Stimulated activated effector memory CD8-positive, alpha-beta T cell treated with anti-CD3 and anti-CD28 coated beads, Interleukin-12 subunit alpha, Interleukin-12 subunit beta, amount 100 ng/mL, for 72 hours (primary cell): ENCODE measurements at places on chromosomes 6 and 20.

DNA sequence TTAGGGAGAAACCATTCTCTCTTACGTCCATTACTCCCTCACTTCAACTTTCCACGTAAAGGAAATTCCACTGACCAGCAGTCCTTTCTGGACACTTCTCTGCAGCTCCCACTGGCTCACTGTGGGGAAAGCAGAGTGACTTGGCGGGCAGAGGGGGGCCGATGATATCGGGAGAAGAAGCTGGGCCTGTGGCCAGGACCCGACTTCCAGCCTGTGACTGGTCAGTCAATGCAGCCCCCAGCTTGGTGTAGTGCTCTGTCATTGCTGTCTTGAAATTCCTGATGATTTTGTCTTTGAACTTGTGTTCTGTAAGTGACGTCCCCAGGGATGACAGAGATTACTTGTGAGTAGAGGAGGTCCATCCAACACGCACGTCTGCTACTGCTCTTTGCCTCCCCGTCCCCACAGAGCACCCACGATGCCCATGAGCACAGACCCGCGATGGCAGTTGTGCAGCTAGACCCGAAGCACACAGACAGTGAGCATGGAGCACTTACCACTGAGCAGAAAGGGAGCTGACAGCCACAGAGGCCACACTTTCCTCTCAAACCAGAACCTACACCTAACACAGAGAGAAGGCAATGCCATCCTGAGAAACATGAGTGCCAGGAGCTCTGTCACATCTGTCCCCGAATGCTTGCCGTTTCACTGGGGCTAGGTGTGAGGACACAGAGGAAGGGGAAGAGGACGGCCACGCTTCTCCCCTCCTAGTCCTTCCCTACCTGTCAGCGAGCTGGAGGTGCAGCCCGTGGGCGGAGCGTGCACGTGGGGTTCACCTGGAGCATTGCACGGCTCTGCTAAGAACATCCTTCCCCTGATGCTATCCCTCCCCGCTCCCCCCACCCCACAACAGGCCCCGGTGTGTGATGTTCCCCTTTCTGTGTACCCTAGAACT lies 25.7 kb downstream of the DACT2 start:
- DNase-seq: no peak

DNA sequence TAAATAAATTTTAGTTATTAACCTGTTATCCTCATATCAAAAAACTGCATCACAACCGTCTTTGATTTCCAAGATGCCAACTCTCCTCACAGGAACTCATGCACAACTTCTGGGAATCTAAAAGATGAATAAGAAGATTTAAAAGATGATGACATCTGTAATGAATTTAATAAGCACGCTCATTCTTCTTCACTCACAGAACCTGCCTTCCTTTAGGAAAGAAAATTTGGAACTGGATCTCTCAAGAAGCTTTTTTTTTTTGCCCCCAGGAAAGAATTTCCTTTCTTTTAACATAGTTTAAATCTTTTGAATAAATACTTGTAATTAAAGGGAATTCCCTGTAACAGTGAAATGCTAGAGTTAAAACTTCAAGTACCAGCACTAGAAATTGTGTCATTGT lies 161.5 kb downstream of the HIVEP2 start:
- DNase-seq: no peak

- DNase-seq: no peak
Observed at GRCh38 chr20:57651881-57652605, 31.8 kb upstream of the ZBP1 start.

GRCh38 chr6:109877028-109878004 lies 100.8 kb upstream of the GPR6 start:
- no peak for DNase-seq

- DNase-seq: no peak
Observed at GRCh38 chr6:73400656-73401055, 6.0 kb downstream of the DDX43 start.

DNA sequence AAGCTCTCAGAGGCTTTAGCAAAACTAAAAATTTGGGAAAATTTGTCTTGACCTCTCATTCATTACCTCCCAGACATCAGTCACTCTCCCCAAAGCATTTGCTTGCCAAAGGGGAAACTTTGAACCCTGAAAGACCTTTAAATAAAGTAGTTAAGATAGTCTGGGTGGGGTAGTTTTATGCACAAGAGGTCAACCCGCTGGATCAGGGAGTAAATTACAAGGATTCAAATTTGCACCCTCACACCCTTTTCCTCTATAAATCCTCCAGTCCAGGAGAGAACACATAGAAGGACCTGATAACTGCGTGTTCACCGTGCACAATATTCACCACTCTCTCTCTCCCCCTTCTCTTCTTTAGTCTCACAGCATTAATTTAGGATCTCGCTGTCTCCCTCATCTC lies 36.1 kb upstream of the TNFRSF21 start:
- DNase-seq: no peak

- no peak for DNase-seq
Observed at GRCh38 chr20:48451401-48451800, 376.4 kb downstream of the PREX1 start.

DNA sequence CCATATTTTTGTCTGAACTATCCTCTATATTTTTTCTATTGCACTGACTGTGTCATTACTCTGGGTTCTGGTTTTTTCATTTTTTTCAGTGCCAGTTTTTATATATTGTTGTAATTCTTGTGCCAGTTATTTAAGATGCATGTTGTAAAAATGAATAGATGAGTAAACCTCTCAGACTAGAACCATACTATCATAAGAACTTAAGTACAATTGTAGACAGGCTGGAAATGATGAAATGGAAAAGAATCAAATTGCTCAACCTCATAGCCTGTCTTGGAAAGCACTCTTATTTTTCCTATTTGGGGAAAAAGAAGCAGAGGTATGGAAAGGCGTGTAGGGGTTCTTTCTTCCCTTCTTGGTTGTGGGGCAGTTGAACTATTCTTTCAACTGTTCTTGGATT lies 30.2 kb downstream of the PANK2 start:
- no peak for DNase-seq

DNA sequence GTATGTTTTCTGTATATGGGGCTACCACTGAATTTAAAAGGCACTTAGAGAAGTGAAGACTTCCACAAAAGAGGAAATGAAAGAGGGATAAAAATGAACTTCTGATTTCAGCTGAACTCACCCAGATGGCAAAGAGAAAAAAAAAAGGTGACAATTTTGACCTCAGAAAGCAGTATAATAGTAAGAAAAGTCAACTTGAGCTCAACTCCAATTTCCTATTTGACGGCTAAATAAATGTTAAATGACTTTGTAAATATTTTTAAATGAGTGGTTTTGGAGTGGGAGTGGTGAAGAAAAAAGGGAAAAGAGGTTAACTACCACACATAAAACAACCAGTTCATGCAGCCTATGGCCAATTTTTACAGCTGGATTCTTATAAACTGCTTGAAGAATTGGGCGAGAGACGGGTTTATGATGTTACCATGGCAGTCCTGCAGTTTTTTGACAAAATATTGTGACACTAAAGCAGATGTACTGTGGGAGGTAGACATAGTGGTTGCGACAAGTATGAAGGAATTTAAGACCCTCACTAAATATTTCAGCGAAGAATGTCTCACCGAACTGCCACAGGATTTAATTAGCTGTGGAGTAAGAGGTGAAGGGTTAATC lies 49.8 kb upstream of the ADTRP start:
- DNase-seq: no peak

- DNase-seq: no peak
Observed at GRCh38 chr6:111615916-111616612, 10.4 kb upstream of the TRAF3IP2 start.

GRCh38 chr6:31797588-31797987 lies 2.0 kb upstream of the VARS1 start:
- no peak for DNase-seq

- DNase-seq: no peak
Observed at GRCh38 chr20:19056909-19057308, 155.5 kb upstream of the SLC24A3 start.

GRCh38 chr20:5548902-5549599 lies 201.2 kb upstream of the SHLD1 start:
- DNase-seq: no peak

DNA sequence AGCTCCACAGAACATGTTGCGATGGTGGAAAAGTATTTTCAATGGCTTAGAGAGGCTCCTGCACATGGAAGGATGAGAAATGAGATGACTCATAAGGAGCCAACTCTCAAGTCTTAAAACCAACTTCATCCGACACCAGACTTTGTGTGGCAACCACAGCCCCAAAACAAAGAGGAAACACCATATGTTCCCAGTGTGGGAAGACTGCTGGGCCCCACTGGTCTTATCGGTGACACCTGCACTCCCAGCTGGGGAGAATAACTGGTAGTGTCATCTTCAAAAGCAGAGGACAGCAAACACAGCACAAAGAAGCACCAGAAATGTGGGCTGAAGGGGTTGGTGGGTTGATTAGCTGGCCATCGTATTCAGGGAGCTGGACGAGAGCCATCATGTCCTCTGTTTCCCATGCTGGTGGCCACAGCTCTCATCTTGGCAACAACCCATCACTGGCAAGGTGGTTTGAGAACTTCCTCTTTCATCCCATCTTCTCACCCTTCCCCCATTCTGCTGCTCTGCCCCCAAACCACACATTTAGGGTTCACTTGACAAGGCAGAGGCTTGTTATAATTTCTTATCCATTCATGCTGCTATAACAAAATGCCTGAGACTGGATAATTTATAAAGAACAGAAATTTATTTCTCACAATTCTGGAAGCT lies 46.0 kb upstream of the TASP1 start:
- no peak for DNase-seq

DNA sequence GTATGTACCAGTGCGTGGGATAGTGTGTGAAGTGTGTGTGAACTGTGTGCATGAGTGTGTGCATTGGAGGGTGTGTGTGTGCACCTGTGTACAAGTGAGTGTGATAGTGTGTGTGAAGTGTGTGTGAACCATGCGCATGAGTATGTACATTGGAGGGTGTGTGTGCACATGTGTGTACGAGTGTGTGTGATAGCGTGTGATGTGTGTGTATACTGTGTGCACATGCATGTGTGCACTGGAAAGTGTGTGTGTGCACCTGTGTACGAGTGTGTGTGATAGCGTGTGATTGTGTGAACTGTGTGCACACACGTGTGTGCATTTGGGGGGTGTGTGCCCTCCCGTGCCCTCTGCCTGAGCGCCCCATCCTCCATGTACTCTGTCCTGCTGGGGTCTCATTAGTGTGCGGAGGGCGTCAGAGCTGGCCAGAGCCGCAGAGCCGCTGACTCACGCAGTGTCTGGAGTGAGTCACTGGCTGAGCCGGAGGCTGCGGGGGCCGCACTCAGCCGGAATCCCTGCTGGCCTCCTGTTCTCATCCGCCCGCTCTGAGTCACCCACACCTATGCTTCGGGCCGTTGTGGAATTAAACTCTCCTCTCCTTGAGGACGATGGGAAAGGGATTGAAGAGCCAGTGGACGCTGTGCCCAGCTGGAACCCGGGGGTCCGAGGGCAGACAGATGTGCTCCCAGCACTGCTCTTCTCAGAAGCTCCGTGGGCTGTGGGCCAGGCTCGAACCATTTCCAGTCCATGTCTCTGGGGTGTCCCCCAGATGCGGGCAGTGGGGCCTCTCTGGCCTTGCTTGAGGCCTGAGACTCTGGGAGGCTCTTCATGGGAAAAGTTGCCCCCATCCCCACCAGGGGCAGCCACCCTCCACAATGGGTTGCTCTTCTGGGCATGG lies 27.3 kb upstream of the STX16 start:
- no peak for DNase-seq

DNA sequence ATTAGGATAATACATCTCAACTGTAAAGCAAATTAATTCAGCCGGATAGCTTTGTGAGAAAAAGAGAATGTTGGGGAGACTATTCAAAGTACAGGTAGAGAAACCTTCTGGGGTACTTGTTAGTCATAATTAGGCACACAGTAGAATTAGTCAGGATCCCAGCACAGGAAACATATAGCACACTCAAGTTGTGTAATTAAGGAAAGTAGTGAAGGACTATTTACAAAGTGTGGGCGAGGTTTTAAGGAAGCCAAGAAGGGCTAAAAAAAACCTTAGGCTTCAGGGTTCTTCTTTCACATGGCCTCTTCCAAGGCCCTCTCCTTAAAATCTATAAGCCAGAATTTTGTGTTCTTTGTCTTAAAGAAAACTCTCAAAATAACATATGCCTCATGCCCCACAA lies 126.7 kb downstream of the RTN4IP1 start:
- no peak for DNase-seq

DNA sequence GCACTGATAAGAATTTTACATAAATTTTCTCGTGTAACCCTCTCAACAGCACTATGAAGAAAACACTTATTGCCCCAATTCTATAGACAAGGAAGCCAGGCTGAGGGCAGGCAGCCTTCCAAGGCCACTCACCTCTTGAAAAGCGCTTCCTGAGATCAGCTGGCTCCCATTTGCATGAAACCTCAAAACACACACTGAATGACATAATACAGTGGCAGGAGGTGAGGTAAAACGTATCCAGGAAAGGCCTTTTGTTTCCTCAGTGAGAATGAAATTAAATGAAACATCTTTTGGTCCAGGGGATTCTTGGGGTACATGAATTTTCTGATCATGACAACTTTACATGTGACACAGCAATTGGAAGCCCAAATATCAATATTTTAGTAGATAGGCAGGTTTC lies 112.5 kb downstream of the WDR27 start:
- peak; percentile 58 for DNase-seq

DNA sequence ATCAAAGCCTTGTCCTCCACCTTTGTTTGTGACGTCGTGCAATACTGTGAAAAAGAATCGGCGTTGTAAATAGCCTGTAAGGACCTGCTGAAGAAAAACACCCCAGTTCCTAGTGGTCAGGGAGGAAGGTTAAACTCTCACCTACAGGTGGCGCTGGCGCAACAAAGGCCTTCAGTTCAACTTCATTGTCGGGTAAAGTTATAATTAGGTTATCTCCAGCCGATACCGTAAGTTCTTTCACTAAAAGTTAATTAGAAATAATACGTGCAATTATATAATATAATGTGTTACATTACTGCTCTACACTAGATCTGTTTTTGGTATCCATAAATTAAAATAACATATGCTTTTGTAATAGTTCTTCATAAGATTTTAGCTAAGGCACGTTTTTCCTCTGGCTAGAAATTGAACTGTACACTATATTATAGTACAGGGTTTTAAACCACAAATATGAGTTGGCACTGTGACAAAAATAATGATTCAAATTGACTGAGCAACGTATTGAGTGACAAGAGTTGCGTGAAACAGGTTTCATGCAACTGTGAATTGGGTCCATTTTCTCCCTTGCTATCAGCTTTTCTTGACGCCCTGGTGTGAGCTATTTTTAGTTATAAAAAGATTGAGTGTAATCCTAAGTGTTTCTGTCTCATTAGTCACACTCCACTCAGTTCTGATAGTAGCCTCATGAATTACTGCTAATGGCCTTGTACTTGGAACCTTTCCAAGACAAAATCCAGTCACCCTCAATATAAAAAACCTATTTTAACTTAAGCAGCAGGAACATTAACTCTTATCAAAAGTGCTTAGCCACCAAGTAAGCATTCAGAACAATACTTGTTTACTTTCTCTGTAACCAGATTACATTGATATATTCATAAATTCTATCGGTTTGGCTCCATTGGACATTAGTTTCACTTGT lies 62.3 kb downstream of the KIAA0319 start:
- DNase-seq: peak; percentile 62

DNA sequence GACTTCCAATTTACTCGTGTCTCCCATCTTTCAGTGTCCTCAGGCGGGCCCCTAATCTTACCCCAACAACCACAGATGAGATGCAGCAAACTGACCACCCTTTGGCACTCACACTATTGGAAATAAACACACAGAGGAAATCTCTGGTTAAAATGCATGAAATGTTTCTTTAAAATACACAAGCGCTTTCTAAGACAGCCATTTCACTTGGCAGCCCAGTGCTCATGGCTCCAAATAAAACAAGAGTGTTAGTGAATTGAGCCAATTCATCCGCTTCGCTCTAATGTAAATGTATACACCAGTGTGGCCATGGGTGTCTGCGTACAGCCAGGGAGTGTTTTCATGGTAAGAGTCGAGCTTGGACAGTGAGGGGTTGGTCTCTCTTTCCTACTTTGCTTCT lies 282.9 kb downstream of the CLIC5 start:
- DNase-seq: no peak
